Type B pancreatic cell (in vitro differentiated cells): ENCODE measurements at places on chromosomes 6 and 20. TPM values are rescaled to one million over a fixed set of nuclear protein-coding genes. Genes with fewer than 3 reads are reported as not detected.

The MUCL3 gene
- total RNA-seq = 0.31 and 3.5 TPM in 2 replicates

The MACROD2 gene
- 5.9 and 6.7 TPM in 2 replicates for total RNA-seq

The MYB gene
- 4.7 and 4.9 TPM in 2 replicates for total RNA-seq

The ZNF831 gene
- not detected in 2 replicates for total RNA-seq

The SLC22A16 gene
- not detected in 2 replicates for total RNA-seq
